ENCODE measurements at places on chromosomes 7 and 10. TPM values are rescaled to one million over a fixed set of nuclear protein-coding genes. Genes with fewer than 3 reads are reported as not detected.

DNA sequence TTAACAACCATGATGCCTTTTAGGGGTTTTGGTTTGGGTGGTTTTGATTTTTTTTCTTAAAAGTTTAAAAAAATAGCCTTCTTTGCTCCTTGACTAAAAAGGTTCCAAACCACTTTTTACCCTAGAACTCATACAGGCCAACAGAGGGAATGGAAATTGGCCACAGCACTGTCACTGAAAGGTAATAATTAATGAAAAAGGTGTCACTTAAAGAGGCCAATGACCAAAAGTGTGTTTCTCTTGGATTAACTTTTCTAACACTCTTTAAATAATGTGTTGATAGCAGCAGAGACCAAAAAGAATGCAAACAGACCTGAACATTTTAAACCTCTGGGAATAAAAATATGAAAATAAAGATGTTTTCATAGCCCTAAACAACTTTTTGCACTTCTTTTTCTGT, 221.1 kb upstream of the TCF7L2 start:
- H3K4me3 ChIP-seq, result no peak overlapping the region
- no peaks in the 10 kb centered on the region for H3K27me3 ChIP-seq
- DNase-seq, result no peak
- H3K4me1 ChIP-seq, result no peaks in the 10 kb centered on the region

DNA sequence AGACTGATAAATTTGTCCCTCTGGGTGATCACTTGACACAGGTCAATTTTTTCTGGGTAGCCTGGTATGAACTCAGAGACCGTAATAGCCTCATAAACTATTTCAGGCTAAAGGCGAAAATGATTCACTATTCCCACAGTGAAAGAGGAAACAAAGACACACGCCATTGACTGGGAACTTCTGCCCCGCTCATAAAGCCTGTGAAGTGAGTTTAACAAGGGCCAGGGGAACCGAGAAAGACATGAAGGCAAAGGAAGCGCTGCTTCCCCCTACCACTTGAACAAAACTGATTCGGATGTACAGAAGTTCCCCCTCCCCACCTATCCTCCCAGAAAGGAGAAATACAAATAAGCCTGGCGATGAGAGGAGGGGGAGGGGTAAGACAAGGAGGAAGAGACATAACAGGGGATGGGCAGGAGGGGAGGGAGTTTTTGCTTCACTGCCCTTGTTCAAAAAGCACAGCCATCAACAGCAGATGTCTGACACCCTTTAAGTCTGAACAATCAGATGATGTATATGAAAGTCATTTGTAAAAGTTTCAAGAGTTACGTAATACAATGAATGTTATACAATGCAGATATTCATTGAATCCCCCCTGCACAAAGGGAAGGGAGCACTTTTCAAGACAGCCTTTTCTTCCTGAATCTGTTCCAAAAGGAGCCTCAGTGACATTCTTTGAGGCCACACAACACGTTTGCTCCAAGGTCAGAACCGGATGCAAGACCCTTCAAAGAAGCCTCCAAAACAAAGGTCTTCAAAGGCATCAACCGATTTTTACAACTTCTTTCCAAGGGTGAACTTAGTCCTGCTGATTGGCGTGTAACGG, 734 bp downstream of the ABCB4 start:
- H3K27ac ChIP-seq, result no peak overlapping the region
- peak overlapping the region; percentile 46 for H3K4me3 ChIP-seq
- H3K36me3 ChIP-seq, result no peaks in the 10 kb centered on the region

DNA sequence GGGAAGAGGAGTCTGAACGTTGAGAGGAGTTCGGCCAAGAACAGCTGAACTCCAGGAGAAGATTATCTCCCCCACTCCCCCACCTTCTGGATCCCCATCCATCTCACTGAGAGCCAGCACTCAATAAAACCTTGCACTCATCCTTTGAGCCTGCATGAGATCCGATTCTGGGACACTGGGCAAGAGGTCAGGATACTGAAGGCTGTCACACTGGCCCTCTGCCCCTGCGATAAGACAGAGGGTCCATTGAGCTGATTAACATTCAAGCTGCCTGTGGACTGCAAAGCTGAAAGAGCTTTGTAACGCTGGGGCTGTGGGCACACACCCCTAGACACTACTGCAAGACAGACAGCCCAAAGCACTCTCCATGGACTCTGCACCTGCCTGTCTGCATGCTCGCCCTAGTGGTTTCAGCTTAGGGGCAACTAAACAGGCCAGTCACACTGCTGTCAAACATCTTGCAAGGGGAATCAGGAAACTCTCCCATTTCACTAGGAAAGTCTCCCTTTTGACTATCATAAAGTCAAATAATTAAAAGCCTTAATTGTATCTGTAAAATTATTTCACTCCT, 42.3 kb upstream of the CNTNAP2 start:
- H3K27ac ChIP-seq, result no peak overlapping the region
- no peak overlapping the region for H3K4me3 ChIP-seq
- H3K27me3 ChIP-seq, result no peaks in the 10 kb centered on the region
- DNase-seq, result no peak

- no peak for DNase-seq
- H3K4me1 ChIP-seq, result peaks cover 4% of the 10 kb centered on the region
- no peak overlapping the region for H3K27ac ChIP-seq
- H3K27me3 ChIP-seq, result no peaks in the 10 kb centered on the region
- no peaks in the 10 kb centered on the region for H3K36me3 ChIP-seq
These were observed 63.6 kb downstream of the PDIA4 start for GRCh38 chr7:148964483-148965267.

- H3K36me3 ChIP-seq, result no peaks in the 10 kb centered on the region
- DNase-seq, result no peak
- H3K27me3 ChIP-seq, result no peaks in the 10 kb centered on the region
- H3K4me3 ChIP-seq, result no peak overlapping the region
These were observed 7.6 kb upstream of the GRID2IP start for GRCh38 chr7:6558837-6559236.

DNA sequence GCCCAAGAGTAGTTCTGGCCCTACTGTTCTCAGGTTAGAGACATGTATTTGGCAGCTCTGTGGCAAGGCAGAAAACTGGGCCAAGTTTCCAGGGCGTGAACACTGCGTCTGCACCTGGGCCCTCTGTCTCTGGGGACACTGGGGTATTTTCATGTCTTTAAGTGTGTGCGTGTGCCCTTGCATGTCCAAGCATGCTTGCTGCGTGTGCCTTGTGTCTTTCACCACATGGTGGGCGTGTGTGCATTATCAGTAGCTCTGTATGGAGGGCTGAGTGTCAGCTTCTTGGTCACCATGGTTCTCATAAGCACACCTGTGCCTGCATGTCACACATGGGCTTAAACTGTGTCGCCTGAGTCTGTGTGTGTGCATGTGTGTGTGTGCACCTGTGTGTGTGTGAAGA, 69.3 kb downstream of the HIPK2 start:
- peaks cover 13% of the 10 kb centered on the region for H3K36me3 ChIP-seq
- H3K27ac ChIP-seq, result no peak overlapping the region
- H3K4me1 ChIP-seq, result peaks cover 5% of the 10 kb centered on the region
- DNase-seq, result no peak
- H3K4me3 ChIP-seq, result no peak overlapping the region

- no peaks in the 10 kb centered on the region for H3K27me3 ChIP-seq
- peaks cover 16% of the 10 kb centered on the region for H3K4me1 ChIP-seq
- H3K36me3 ChIP-seq, result no peaks in the 10 kb centered on the region
- H3K4me3 ChIP-seq, result no peak overlapping the region
- no peak for DNase-seq
These were observed 153.0 kb downstream of the DOCK4 start for GRCh38 chr7:112052993-112053736.

GRCh38 chr7:144834641-144835144, 1.2 kb downstream of the TPK1 start:
- DNase-seq, result no peak
- H3K27ac ChIP-seq, result peak overlapping the region; percentile 97
- H3K4me1 ChIP-seq, result peaks cover 13% of the 10 kb centered on the region
- peak overlapping the region; percentile 81 for H3K4me3 ChIP-seq
- no peaks in the 10 kb centered on the region for H3K36me3 ChIP-seq

GRCh38 chr10:99548041-99548530, 15.3 kb downstream of the NKX2-3 start:
- H3K4me3 ChIP-seq, result no peak overlapping the region
- peaks cover 40% of the 10 kb centered on the region for H3K27me3 ChIP-seq
- H3K36me3 ChIP-seq, result no peaks in the 10 kb centered on the region
- no peak overlapping the region for H3K27ac ChIP-seq

DNA sequence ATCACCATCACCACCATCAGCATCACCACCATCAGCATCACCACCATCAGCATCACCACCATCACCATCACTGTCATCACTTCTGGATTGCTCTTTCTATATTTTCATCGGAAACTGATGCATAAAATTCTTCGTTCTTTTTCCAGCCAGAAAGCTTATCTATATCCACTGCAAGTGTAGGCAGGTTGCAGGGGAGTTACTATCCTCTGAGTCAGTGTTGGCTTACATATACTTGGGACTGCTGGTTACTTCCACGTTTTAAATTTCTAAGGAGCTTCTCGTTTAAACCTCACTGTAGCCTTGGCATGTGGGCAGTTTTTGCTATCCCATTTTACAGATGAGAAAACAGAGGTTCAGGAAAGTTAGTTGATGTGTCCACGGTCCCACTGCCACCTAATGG, 66.1 kb downstream of the FOXL3 start:
- H3K27ac ChIP-seq, result no peak overlapping the region
- no peaks in the 10 kb centered on the region for H3K36me3 ChIP-seq
- H3K4me3 ChIP-seq, result no peak overlapping the region
- H3K27me3 ChIP-seq, result peaks cover 18% of the 10 kb centered on the region

DNA sequence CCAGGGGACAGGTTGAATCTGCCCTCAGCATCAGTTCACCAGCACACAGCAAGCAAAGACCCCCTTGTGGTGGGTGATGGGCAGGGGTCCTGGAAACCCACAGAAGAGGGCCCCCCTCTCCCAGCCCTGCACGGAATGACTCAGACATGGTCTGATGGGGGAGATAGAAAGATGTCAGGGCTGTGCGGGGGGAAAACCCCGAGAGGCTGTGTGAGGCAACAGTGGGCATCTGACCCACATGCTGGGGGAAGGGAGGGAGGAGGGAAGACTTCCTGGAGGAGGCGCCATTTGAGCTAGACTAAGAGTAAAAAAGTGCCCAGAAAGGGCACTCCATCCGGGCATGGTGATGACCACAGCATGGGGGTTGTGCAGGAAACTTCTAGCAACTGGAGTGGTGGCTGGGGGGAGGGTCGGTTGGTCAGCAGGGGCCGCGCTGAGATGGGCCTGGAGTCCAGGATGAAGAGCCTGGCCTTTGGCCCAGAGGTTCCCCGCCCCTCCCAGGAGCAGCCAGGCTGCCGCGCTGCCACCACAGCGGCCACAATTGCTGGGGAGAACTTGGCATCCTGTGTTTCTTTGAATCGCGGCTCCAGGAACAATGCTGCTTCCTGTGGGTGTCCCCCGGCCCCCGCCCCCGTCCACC, 2.5 kb downstream of the LFNG start:
- H3K36me3 ChIP-seq, result peaks cover 20% of the 10 kb centered on the region
- peak overlapping the region; percentile 87 for H3K27ac ChIP-seq
- DNase-seq, result no peak
- peak overlapping the region; percentile 65 for H3K4me3 ChIP-seq

DNA sequence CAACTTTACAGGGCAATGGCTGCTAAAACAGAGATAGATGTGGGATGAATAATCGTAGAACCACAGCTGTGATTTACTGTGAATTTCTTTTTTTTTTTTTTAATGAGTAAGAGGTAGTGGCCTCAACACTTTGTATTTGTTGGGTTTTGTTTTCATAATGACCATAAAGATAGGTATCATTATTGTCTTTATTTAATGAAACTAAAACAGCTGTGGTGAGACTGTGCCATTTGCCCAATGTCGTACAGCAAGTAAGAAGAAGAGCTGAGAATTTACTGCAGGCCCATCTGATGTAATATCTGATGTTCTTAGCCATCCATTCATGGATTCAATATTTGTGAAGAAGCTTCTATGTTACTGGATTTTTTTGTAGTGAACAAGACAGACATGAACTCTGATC, 271.2 kb downstream of the IPMK start:
- H3K27ac ChIP-seq, result no peak overlapping the region
- DNase-seq, result no peak
- H3K4me3 ChIP-seq, result no peak overlapping the region
- H3K36me3 ChIP-seq, result no peaks in the 10 kb centered on the region

DNA sequence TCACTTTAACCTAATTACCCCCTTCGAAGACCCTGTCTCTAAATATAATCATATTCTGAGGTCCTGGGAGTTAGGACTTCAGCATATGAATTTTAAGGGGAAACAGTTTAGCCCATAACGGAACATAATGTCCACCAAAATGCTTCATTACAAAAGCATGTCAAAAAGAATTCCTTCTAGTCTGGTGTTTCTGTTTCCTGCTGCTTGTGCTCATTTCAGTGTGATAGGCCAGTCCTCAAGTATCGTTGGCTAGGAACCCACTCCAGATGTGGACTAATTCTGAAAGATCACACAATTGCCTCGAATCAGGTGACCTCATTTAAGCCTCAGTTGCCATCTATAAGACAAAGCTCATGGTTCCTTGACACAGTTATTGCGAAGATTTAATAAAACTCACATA, 29.6 kb downstream of the INPP5F start:
- peaks cover 3% of the 10 kb centered on the region for H3K4me1 ChIP-seq
- no peak overlapping the region for H3K4me3 ChIP-seq
- H3K36me3 ChIP-seq, result no peaks in the 10 kb centered on the region
- H3K27ac ChIP-seq, result peak overlapping the region; percentile 20

GRCh38 chr7:71015252-71015900, 116.6 kb upstream of the GALNT17 start:
- H3K36me3 ChIP-seq, result no peaks in the 10 kb centered on the region
- H3K4me3 ChIP-seq, result no peak overlapping the region
- H3K27ac ChIP-seq, result no peak overlapping the region
- H3K4me1 ChIP-seq, result no peaks in the 10 kb centered on the region
- DNase-seq, result no peak

DNA sequence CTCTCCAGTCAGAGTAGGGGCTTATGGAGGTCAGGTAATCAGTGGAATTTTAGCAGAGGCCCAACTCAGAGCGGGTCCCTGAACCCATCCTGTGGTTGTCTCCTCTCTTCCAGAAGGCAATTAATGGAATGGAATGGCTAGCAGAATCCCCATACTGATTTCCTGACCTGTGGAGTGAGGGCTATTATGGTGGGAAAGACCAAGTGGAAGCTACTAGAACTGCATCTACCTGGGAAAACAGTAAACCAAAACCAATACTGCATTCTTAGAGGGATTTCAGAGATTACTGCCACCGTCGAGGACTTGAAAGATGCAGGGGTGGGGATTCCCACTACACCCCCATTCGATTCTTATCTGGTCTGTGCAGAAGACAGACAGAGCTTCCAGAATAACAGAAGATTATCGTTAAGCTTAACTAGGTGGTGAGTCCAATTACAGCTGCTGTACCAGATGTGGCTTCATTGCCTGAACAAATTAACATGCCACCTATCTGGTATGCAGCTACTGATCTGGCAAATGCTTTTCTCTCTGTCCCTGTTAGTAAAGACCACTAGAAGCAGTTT, 73.2 kb downstream of the LMBR1 start:
- no peak for DNase-seq
- peaks cover 3% of the 10 kb centered on the region for H3K36me3 ChIP-seq
- H3K4me1 ChIP-seq, result no peaks in the 10 kb centered on the region
- H3K4me3 ChIP-seq, result no peak overlapping the region
- H3K27ac ChIP-seq, result no peak overlapping the region

- no peaks in the 10 kb centered on the region for H3K27me3 ChIP-seq
- H3K4me1 ChIP-seq, result peaks cover 13% of the 10 kb centered on the region
- no peak for DNase-seq
- H3K27ac ChIP-seq, result no peak overlapping the region
- no peak overlapping the region for H3K4me3 ChIP-seq
- H3K36me3 ChIP-seq, result no peaks in the 10 kb centered on the region
These were observed 104.1 kb upstream of the FAM20C start for GRCh38 chr7:88095-88926.

PKD2L1 gene
- total RNA-seq, result 2.1 TPM

LIPM gene
- not detected for total RNA-seq

PNLIPRP2 gene
- total RNA-seq, result not detected

GCK gene
- total RNA-seq, result 0.23 TPM

EEF1AKMT2 gene
- 15.7 TPM for total RNA-seq

SFTPA1 gene
- total RNA-seq, result 11,191 TPM
